ENCODE measurements at places on chromosomes 13 and 19. TPM values are rescaled to one million over a fixed set of nuclear protein-coding genes. Genes with fewer than 3 reads are reported as not detected.

GRCh38 chr19:47104680-47105079 is 8.9 kb downstream of the ZC3H4 start:
- H3K36me3 ChIP-seq, result peaks cover 5% of the 10 kb centered on the region
- no peak overlapping the region for H3K4me3 ChIP-seq
- DNase-seq, result no peak
- H3K4me1 ChIP-seq, result peaks cover 51% of the 10 kb centered on the region
- H3K27me3 ChIP-seq, result no peaks in the 10 kb centered on the region

- no peaks in the 10 kb centered on the region for H3K27me3 ChIP-seq
- DNase-seq, result no peak
- H3K27ac ChIP-seq, result no peak overlapping the region
- H3K36me3 ChIP-seq, result no peaks in the 10 kb centered on the region
- H3K4me3 ChIP-seq, result no peak overlapping the region
- no peaks in the 10 kb centered on the region for H3K4me1 ChIP-seq
Observed at GRCh38 chr13:113905018-113905417, 41.1 kb upstream of the GAS6 start.

DNA sequence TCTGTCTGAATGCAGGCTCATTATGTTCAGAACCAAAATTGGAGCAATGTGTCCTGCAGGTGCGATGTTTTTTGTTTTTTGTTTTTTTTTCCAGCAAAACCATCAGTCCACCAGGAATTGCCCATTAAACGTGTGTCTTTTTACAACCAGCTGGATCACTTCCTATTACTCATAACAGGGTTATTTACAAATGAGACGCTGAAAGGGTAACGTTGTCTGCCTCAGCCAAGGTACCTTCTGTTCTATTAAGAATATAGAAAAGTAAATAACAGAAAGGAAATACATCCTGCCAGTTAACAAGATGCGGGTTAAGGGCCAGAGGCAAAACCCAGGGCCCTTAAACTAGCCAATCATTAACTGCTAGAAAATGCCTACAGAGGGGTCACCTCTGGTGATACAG is 590.4 kb downstream of the TBC1D4 start:
- no peaks in the 10 kb centered on the region for H3K4me1 ChIP-seq
- H3K27me3 ChIP-seq, result no peaks in the 10 kb centered on the region
- no peaks in the 10 kb centered on the region for H3K36me3 ChIP-seq
- no peak overlapping the region for H3K27ac ChIP-seq

- no peak overlapping the region for H3K27ac ChIP-seq
- H3K36me3 ChIP-seq, result no peaks in the 10 kb centered on the region
- H3K27me3 ChIP-seq, result no peaks in the 10 kb centered on the region
- DNase-seq, result no peak
- no peak overlapping the region for H3K4me3 ChIP-seq
Observed at GRCh38 chr13:65999411-65999810, 1230.7 kb downstream of the PCDH9 start.

- peak; percentile 4 for DNase-seq
- peak overlapping the region; percentile 68 for H3K4me3 ChIP-seq
- peak overlapping the region; percentile 81 for H3K27ac ChIP-seq
- H3K27me3 ChIP-seq, result no peaks in the 10 kb centered on the region
- H3K36me3 ChIP-seq, result no peaks in the 10 kb centered on the region
- H3K4me1 ChIP-seq, result peaks cover 8% of the 10 kb centered on the region
Observed at GRCh38 chr13:32585550-32586079, 637 bp upstream of the PDS5B start.

DNA sequence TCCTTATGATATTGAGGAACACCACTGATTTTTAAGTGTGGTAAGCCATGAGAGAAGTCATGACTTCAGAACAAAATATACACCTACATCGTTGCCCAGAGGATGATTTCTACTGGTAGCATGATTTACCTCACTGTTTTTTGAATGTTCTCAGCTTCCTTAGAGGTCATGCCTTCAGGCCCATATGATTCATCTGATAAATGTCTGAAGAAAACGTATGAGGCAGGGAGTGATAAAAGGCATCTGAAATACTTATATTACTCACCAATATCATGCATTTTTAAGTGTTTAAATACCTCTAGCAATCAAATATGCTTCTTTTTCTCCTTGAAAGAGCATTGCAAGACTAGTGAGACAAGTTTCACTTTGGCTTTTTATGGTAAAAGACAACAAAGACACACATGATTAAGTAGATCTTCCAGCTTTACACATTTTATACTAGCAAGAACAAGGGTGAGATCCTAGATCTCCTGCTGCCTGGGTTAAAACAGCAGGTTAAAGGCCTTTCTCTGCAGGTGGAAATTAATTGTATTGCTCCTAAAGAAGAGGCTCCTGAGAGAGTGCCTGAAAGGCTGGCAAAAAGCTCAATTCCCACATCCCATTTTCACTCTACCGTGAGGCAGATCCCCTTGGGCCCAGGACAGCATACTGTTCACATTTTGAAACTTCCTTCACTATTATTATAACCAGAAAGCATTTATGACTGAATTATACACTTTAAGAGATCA is 432.4 kb downstream of the SLITRK1 start:
- no peak overlapping the region for H3K27ac ChIP-seq
- H3K36me3 ChIP-seq, result no peaks in the 10 kb centered on the region
- DNase-seq, result no peak

Gene ERCC2
- total RNA-seq, result 22.9 TPM

Gene CYP4F8
- total RNA-seq, result not detected

DNA sequence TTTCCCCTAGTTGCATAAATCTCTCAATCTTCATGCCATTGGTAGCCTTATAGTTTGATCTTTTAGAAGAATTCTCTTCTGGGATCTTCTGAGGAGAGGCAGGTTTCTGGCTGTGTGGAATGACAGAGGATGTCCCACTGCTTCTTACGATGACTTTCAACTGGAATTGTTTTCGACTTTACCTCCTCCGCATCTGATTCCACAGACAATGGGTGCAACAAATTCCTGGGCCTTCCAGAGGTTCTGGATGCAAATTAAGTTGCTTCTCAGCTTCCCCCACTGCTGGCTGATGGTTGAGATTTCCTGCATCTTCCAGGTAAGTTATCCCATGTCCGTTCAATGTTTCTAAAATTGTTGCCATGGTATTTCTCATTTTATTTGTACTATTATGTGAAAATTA is 142.3 kb upstream of the TSC22D1 start:
- no peaks in the 10 kb centered on the region for H3K27me3 ChIP-seq
- no peak overlapping the region for H3K27ac ChIP-seq
- no peak overlapping the region for H3K4me3 ChIP-seq
- no peaks in the 10 kb centered on the region for H3K36me3 ChIP-seq
- no peaks in the 10 kb centered on the region for H3K4me1 ChIP-seq
- DNase-seq, result no peak

Gene CYP2F1
- 0.83 TPM for total RNA-seq

Gene CEACAM19
- total RNA-seq, result 2.7 TPM

DNA sequence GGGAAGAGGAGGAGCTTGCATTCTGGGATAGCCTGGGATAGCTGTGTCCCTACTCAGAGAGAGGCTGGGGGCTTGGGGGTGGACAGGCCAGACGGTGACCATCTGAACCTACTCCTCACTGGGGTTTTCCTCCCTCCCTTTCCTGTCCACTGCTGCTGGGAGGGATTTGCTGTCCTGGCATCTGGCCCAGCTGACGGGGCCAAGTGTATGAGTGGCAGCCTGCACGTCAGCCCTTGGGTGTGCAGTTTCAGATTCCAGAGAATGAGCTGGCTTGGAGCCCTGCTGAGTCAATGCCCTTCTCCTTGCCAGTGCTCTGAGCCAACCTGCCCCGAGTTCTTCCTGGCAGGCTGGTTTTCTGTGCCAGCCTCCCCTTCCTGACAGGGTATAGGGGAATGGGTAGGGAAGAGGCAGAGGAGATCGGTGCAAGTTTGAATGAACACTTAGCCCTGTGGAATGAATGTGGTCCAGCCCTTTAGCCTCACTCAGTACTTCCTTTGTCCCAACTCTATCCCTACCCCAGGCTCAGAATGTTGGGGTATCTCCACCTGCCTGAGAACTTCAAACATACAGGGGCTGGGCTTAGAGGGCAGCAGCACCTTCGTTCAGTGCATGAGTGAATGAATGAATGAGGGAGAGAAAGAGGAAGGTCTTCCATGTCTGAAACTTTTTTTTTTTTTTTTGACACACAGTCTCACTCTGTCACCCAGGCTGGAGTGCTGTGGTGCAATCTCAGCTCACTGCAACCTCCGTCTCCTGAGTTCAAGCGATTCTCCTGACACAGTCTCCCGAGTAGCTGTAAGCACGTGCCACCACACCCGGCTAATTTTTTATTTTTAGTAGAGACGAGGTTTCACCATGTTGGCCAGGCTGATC is 1.8 kb upstream of the ANGPTL4 start:
- H3K4me1 ChIP-seq, result peaks cover 18% of the 10 kb centered on the region
- H3K4me3 ChIP-seq, result no peak overlapping the region
- H3K27me3 ChIP-seq, result peaks cover 74% of the 10 kb centered on the region
- DNase-seq, result no peak
- H3K36me3 ChIP-seq, result no peaks in the 10 kb centered on the region

Gene CDC42EP5
- 0.43 TPM for total RNA-seq

DNA sequence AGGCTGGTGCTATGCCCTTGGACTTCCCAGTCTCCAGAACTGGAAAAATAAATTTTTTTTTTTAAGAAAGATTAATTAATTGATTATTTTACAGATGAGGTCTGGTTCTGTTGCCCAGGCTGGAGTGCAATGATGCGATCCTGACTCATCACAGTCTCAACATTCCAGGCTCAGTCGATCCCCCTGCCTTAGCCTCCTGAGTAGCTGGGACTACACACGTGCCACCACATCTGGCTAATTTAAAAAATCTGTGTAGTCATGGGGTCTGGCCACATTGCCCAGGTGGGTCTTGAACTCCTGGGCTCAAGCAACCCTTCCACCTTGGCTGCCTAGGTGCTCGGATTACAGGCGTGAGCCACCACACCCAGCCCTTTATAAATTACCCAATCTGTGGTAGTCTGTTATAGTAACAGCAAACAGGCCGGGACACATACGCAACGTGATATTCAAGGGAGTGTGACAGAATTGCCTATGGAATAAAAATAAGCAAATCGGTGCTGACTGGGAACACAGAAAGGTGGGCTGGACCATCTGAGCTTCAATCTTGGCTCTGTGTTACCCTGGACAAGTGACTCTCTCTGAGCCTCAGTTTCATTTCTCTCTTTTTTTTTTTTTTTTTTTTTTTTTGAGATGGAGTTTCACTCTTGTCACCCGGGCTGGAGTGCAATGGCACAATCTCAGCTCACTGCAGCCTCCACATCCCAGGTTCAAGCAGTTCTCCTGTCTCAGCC is 42.8 kb downstream of the PIN1 start:
- H3K4me1 ChIP-seq, result no peaks in the 10 kb centered on the region
- no peak for DNase-seq
- no peak overlapping the region for H3K4me3 ChIP-seq
- H3K27ac ChIP-seq, result no peak overlapping the region
- H3K36me3 ChIP-seq, result no peaks in the 10 kb centered on the region
- peaks cover 8% of the 10 kb centered on the region for H3K27me3 ChIP-seq

Gene ERICH6B
- total RNA-seq, result not detected

GRCh38 chr13:53131361-53131760 is 102.7 kb downstream of the OLFM4 start:
- H3K27ac ChIP-seq, result no peak overlapping the region
- H3K4me1 ChIP-seq, result no peaks in the 10 kb centered on the region
- no peaks in the 10 kb centered on the region for H3K36me3 ChIP-seq
- H3K27me3 ChIP-seq, result no peaks in the 10 kb centered on the region

GRCh38 chr13:98853771-98854221 is 101.3 kb upstream of the SLC15A1 start:
- peak; percentile 3 for DNase-seq
- peaks cover 4% of the 10 kb centered on the region for H3K36me3 ChIP-seq
- no peaks in the 10 kb centered on the region for H3K27me3 ChIP-seq
- no peak overlapping the region for H3K4me3 ChIP-seq
- no peaks in the 10 kb centered on the region for H3K4me1 ChIP-seq
- no peak overlapping the region for H3K27ac ChIP-seq

Gene TRMT1
- 115 TPM for total RNA-seq

GRCh38 chr19:54517483-54517882 is 14.9 kb downstream of the LAIR2 start:
- DNase-seq, result peak; percentile 45
- peaks cover 16% of the 10 kb centered on the region for H3K4me1 ChIP-seq
- H3K27ac ChIP-seq, result no peak overlapping the region
- H3K27me3 ChIP-seq, result no peaks in the 10 kb centered on the region

Gene ZFP82
- 8.3 TPM for total RNA-seq

- DNase-seq, result no peak
- H3K4me3 ChIP-seq, result no peak overlapping the region
- no peaks in the 10 kb centered on the region for H3K4me1 ChIP-seq
- H3K27me3 ChIP-seq, result peaks cover 18% of the 10 kb centered on the region
- no peaks in the 10 kb centered on the region for H3K36me3 ChIP-seq
- no peak overlapping the region for H3K27ac ChIP-seq
Observed at GRCh38 chr13:110246530-110246929, 60.4 kb downstream of the COL4A1 start.

Gene VAV1
- 82.5 TPM for total RNA-seq

Gene SOHLH2
- total RNA-seq, result not detected

Gene ETV2
- total RNA-seq, result 1.3 TPM

DNA sequence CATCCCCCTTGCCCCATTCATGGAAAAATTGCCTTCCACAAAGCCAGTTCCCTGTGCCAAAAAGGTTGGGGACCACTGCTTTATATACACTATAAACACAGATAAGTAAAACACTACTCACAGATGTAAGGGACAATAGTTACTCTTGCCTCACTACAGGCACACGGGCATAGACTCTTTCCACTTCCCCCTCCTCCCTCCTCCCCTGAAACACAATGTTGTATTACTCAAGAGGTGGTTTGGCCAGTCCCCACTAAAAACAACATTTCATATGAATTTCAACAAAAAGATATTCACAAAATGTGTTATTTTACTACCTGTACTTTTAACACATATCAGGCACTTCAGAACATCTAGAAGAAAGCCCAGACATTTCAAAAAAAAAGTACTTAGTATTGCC is 45.1 kb downstream of the EPSTI1 start:
- H3K36me3 ChIP-seq, result peaks cover 48% of the 10 kb centered on the region
- no peak overlapping the region for H3K4me3 ChIP-seq
- H3K27ac ChIP-seq, result no peak overlapping the region

DNA sequence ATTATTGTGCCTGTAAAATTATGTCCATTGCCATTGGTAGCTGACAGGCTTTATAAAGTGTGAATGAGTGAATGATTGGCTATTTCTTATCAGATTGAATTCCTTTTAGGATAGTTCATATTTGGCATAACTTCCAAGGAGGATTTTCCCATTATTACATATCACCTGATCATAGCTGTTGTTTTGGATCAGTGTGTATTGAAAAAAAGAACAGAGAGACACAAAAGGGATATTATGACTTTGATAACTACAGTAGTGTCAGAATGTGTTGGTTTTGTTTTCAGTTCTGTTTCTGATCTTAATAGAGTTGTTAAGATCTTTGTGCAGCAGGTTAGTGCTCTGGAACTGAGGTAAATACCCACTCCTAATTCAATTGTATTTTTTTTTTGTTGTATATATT is 103.8 kb downstream of the LRCH1 start:
- H3K36me3 ChIP-seq, result no peaks in the 10 kb centered on the region
- H3K4me1 ChIP-seq, result peaks cover 14% of the 10 kb centered on the region
- no peak for DNase-seq
- no peak overlapping the region for H3K27ac ChIP-seq
- H3K4me3 ChIP-seq, result no peak overlapping the region
- H3K27me3 ChIP-seq, result no peaks in the 10 kb centered on the region
